ENCODE measurements at places on chromosomes 12 and 14. TPM values are rescaled to one million over a fixed set of nuclear protein-coding genes. Genes with fewer than 3 reads are reported as not detected.

Gene RHOJ
- not detected for total RNA-seq

Gene ADCY4
- 1.3 TPM for total RNA-seq

Gene NPFF
- total RNA-seq: not detected

Gene TRHDE
- not detected for total RNA-seq

Gene LRRC23
- 5.3 TPM for total RNA-seq

DNA sequence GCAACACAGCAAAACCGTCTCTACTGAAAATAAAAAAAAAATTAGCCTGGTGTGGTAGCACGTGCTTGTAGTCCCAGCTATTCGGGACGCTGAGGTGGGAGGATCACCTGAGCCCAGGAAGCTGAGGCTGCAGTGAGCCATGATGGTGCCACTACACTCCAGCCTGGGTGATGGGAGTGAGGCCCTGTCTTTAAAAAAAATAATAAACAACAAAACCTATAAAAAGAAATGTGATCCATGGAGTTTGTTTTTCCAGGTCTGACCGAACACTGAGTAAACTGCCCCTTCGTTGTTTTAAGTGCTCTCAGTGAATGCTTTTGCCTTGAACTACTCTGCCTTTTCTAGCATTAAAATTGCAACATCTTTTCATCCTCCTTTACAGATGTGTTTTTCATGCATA is 76.8 kb downstream of the TESC start:
- H3K4me3 ChIP-seq: no peak overlapping the region
- no peak overlapping the region for H3K27ac ChIP-seq
- no peaks in the 10 kb centered on the region for H3K36me3 ChIP-seq
- H3K4me1 ChIP-seq: no peaks in the 10 kb centered on the region

DNA sequence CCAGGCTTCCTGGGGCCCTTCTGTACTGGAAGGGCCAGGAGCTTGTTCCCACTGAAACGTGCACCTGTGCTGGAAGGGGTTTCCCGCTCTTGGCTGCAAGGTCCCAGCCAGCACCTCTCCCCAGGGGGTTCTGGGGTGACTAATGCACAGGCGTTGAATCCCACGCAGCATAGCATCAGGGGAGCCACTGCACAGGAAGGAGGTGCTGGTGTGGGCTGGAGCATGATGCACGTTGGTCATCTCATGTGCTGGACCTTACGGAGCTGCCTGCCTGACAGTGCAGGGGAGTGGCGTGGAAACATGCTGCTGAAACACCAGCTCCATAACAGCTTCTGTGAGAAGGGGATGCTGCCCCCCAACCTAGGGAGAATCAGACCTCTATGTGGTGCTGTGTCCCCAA is 623.0 kb downstream of the AACS start:
- H3K36me3 ChIP-seq: no peaks in the 10 kb centered on the region
- no peak overlapping the region for H3K4me3 ChIP-seq
- H3K4me1 ChIP-seq: no peaks in the 10 kb centered on the region

DNA sequence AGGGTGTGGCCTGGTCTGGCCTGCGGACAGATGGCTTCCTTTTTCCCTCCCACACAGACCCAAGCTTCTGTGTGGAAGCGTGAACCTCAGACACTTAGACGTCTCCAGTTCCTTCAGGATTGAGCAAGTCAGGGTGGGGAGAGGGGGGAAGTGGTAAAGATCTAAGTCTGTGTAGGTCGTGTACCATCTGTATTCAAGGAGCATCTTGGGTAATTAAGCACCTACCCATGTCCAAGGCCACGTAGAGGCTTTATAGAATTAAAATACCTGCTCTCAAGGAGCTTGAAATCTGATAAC is 1.7 kb downstream of the AVIL start:
- no peaks in the 10 kb centered on the region for H3K36me3 ChIP-seq
- no peak overlapping the region for H3K27ac ChIP-seq
- no peak overlapping the region for H3K4me3 ChIP-seq

DNA sequence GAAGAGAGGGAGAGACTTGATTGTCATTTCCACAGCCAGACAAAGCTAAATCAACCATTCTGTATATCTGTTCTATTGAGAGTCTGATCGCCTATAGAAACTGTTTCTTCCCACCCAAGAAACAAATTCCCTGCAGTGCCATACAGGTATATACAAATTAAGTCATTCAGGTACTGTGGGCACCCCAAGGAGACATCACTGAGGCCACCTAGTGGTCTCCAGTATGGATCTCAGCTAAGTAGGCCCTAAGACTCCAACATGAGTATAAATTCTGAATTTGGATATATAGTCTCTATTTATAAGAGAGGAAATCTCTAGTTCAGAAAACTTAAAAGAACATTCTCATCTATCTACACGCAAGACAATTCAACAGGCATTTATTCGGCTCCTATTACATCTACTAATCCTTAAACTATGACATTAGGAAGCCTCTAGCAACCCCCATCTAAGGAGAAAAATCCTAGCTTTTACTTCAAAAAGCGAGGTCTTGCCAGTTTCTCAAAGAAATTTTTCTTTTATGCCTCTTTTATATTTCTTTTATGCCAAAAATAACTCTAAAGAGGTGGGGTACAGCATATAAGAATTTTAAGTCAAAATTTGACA is 62.6 kb downstream of the DCAF5 start:
- H3K4me3 ChIP-seq: no peak overlapping the region
- H3K27me3 ChIP-seq: no peaks in the 10 kb centered on the region
- H3K4me1 ChIP-seq: peaks cover 24% of the 10 kb centered on the region
- H3K27ac ChIP-seq: no peak overlapping the region
- DNase-seq: peak; percentile 51

DNA sequence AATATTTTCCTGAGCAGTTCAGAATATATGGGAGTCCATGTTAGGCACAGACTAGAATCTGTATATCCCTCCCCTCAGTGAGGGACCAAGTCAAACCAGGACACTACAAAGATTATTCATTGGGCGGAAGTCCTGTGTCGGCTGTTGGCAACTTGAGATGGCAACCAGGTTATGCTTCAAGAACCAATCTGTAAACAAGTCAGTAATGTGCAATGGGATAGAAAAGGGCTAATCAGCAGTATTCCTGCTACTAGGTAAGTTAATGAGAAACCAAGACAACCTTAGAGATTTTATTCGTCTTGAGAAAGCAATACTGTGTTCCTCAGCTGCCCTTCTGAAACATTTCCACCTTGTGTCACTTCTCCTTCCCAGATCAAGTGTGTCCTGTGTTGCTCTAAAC is 26.4 kb downstream of the ARG2 start:
- H3K27ac ChIP-seq: no peak overlapping the region
- H3K4me3 ChIP-seq: no peak overlapping the region
- DNase-seq: no peak

- H3K27ac ChIP-seq: no peak overlapping the region
- H3K36me3 ChIP-seq: no peaks in the 10 kb centered on the region
- H3K27me3 ChIP-seq: no peaks in the 10 kb centered on the region
- DNase-seq: no peak
- H3K4me3 ChIP-seq: no peak overlapping the region
- H3K4me1 ChIP-seq: peaks cover under 1% of the 10 kb centered on the region
Measured at GRCh38 chr14:100867631-100868315, 35.7 kb downstream of the RTL1 start.

GRCh38 chr14:24130380-24130716 is at the start of gene FITM1:
Gene FITM1 (plus strand): TSS chr14:24130659. CDS start chr14:24131564, 905 bp downstream.
- H3K27ac ChIP-seq: no peak within 1 kb of the TSS
- no peak within 1 kb of the TSS for H3K4me3 ChIP-seq
- DNase-seq: no peak

- H3K4me1 ChIP-seq: peaks cover 2% of the 10 kb centered on the region
- no peaks in the 10 kb centered on the region for H3K36me3 ChIP-seq
- no peak overlapping the region for H3K4me3 ChIP-seq
- no peak overlapping the region for H3K27ac ChIP-seq
- H3K27me3 ChIP-seq: peaks cover 18% of the 10 kb centered on the region
- DNase-seq: no peak
Measured at GRCh38 chr14:38250331-38250730, 5.6 kb downstream of the CLEC14A start.

DNA sequence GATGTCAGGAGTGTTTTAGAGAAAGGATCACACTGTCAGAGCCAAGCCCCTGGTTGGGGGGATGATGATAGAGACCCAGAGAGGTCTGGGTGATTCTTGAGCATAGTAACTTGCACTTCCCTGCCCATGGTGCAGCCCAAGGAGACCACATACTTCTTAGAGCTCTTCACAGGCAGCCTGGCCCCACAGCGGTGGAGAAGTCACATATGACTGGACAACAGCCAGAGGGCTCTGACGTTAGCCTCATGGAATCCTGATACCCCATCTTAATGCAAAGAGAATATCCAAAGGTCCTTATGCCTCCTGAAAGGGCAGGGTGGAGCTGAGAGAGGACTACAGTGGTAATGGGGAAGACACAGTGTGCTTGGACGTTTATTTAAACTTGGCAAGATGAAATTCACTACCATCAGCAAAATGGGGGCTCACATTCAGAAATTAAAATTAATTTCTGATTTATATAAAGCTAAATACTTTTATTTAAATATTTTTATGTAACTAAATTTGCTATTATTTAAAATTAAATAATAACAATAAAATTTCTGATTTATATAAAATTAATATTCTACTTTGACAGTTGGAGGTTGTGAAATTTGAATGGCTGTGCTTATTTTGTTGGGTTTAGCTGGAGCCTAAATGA is 131.3 kb downstream of the KTN1 start:
- H3K27me3 ChIP-seq: no peaks in the 10 kb centered on the region
- H3K4me3 ChIP-seq: no peak overlapping the region
- no peaks in the 10 kb centered on the region for H3K36me3 ChIP-seq

DNA sequence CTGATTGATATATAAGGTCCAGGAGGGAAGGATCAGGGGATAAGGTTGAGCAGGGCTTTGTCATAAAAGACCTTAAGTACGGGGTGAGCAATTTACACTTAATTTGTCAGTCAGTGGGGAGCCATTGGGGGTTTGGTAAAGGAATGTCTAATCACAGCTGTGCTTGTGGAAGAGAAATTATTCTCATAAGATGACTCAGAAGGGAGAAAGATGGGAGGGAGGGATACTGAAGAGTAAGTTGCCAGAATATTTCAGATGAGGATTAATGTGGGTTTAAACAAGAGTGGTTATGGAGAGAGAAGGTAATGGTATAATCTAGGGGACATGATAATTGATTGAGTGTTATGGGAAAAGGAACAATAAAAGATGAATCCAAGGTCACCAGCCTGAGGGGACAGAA is 500.1 kb upstream of the CCDC196 start:
- H3K27me3 ChIP-seq: no peaks in the 10 kb centered on the region
- no peak for DNase-seq
- H3K27ac ChIP-seq: no peak overlapping the region
- H3K4me3 ChIP-seq: no peak overlapping the region

DNA sequence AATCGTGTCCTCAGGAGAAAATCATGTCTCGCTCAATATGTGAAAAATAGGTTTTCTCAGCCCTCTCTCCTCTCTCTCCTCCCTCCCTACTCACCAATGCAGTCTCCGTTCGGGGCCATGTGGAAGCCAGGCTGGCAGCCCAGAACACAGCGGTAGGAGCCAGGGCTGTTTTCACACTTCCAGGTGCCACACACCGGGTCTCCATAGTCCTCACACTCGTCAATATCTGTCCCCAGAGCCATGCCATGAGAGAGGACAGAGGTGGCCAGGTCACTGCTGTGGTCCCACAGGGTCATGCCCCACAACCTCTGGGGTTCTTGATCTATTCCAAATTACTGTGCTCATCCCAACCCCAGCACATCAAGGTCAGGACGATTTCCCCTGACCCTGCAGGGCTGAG is 13.5 kb downstream of the ISCA2 start:
- H3K4me1 ChIP-seq: peaks cover 2% of the 10 kb centered on the region
- H3K36me3 ChIP-seq: no peaks in the 10 kb centered on the region
- H3K27me3 ChIP-seq: no peaks in the 10 kb centered on the region
- no peak overlapping the region for H3K27ac ChIP-seq
- no peak for DNase-seq

DNA sequence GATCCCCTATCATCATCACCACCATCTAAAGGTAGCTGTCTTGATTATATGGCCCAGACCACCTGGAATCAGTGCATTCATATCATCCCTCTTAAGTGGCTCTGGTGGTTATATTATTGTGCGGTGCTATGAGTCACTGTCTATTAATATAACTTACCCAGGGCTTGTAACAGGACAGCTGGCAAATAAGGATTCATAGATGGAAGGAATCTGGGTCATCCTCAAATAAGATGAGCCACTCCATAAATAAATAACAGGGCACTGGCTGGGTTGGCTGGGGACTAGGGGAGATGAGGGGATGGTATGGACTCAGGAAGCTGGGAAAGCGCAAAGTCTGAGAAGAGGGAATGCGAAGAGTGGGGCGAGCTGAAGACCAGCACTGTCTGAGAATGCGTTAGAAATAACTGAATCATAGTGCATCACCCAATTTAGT is 216.1 kb downstream of the NUAK1 start:
- H3K27ac ChIP-seq: no peak overlapping the region
- no peaks in the 10 kb centered on the region for H3K4me1 ChIP-seq
- DNase-seq: no peak

DNA sequence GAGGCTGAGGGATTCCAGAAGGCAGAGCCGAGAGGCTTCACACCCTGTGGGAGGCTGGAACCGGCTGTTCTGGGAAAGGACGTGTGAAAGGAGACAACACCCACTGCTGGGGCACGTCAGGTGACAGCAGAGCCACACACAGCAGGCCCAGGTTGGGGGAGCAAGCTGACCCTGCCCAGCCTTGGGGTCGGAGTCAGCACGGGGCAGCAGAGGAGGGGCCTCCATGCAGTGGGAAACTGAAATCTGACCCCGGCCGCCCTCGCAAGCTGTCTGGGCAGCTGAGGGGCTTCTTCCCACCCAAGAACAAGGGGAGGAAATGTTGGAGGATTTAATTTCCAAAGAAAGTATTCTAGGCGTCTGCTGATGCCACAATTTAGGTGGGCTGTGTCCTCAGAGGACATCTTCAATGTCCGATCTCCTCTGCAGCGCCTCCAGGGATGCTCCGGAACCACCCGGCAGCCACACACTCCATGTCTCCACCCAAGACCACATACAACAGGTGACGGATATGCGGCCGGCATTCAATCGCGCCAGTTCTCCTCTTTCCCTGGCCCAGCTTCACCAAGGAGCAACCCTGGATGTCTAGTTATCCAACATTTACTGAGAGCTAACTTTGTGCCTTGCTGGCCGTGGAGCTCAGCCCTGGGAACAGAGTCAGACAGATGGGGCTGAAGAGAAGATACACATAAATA is 30.7 kb downstream of the SNRNP35 start:
- no peak overlapping the region for H3K4me3 ChIP-seq
- DNase-seq: no peak
- no peaks in the 10 kb centered on the region for H3K36me3 ChIP-seq
- H3K27me3 ChIP-seq: no peaks in the 10 kb centered on the region

- no peak overlapping the region for H3K27ac ChIP-seq
- peak; percentile 96 for DNase-seq
- peaks cover 15% of the 10 kb centered on the region for H3K4me1 ChIP-seq
- no peak overlapping the region for H3K4me3 ChIP-seq
- peaks cover 9% of the 10 kb centered on the region for H3K27me3 ChIP-seq
Measured at GRCh38 chr14:74608959-74609611, 3.0 kb downstream of the LTBP2 start.

DNA sequence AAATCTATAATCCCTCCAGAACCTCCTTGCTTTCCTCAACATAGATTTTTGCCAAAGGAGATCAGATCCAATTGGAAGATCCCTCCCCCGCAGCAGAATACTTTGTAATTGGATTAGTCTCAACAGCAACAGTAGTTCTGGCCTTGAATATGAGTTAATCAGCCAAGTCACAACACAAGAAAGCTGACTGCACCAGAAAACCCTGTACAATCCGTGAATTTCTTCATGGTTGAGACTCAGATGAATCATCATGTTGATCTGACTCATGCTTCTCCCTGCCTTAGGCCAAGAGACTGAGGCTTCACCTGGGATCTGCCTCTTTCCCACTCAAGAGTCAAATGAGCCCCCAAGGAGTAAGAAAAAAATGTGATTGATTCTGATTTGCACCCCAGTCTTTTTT is 3.0 kb upstream of the METTL17 start:
- H3K4me3 ChIP-seq: no peak overlapping the region
- DNase-seq: no peak
- H3K36me3 ChIP-seq: peaks cover 7% of the 10 kb centered on the region
- H3K27ac ChIP-seq: no peak overlapping the region
- peaks cover 3% of the 10 kb centered on the region for H3K27me3 ChIP-seq
- H3K4me1 ChIP-seq: peaks cover 13% of the 10 kb centered on the region
